ENCODE measurements at places on chromosomes 12 and 14. TPM values are rescaled to one million over a fixed set of nuclear protein-coding genes. Genes with fewer than 3 reads are reported as not detected.

DNA sequence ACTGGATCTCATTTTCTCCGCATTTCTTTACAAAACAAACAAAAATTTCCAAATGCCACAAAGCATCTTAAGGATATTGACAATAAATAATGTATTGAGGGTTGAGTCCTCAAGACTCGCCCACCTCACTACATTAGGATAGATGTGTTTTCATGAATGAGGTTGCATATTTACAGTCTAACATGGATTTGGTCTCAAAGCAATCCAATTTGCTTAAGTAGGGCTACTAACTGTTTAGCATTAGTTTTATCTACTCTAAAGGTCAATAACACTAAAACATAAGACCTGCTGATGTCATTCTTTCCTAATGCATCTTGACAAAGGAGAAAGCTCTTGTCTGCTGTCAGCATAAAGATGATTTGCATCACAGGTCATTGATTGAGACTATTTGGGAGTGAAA, 82.4 kb downstream of the PTPRR start:
- DNase-seq: no peak

- DNase-seq: no peak
Observed at GRCh38 chr14:105311838-105312237, 2.7 kb upstream of the PACS2 start.

GRCh38 chr12:132377147-132377546, 47.8 kb upstream of the GALNT9 start:
- DNase-seq: no peak

DNA sequence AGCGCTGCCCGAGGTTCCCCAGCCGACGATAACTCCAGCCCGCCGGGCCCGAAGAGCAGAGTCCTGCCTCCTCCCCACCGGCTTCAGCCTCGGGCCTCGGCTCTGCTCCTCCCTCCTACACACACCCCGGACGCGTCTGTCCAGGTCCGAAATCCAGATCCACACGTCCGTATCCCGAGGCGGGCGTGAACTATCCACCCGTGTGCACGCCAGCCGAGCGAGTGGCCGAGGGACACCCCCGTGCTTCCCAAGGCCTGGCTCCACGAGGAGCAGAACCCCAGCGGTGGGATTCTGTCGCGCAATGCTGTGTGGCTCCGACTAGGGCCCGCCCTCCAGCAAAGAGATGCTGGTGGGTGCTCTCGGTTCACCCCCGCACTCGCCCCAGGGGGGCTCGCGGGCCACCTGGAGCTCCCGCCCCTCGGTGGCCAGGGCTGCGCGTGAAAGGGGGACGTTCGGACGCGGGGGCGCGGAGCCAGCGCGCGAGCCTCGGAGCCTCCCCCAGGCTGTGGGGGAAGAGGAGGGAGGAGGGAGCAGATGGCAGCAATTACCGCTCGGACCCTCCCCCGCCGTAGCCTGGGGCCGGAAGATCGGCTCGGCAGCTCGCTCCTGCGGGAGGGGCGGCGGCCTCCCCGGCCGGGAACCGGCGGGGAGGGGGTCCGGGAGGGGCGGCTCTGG, 18.9 kb upstream of the ANKRD33 start:
- DNase-seq: no peak

Gene BIN2
- total RNA-seq: 64.6 TPM

Gene VRTN
- total RNA-seq: not detected

Data from activated CD4-positive, alpha-beta memory T cell treated with anti-CD3 and anti-CD28 coated beads for 36 hours (primary cell).